Stimulated activated CD4-positive, alpha-beta T cell treated with anti-CD3 and anti-CD28 coated beads, Interleukin-12 subunit alpha, Interleukin-12 subunit beta, amount 100 ng/mL, for 48 hours (primary cell): ENCODE measurements at places on chromosomes 5 and 9.

DNA sequence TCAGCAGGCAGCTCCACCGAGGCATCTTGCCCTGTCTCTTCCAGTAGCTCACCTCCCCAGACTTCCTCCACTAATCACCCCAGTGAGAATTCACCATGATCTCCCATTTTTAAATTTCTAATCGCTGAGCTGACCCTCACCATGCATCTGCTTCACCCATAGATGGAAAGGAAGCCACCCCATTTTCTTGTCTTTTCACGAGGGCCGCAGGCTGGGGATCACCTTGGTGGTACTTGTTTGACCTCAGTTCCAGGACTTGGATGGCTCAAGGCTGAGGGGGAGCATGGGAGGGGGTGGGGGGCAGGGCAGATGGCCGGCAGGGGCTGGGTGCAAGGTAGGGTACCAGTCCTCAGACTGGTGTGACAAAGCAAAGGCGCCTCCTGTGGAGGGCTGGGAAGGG is 3.6 kb downstream of the PROP1 start:
- DNase-seq: no peak

DNA sequence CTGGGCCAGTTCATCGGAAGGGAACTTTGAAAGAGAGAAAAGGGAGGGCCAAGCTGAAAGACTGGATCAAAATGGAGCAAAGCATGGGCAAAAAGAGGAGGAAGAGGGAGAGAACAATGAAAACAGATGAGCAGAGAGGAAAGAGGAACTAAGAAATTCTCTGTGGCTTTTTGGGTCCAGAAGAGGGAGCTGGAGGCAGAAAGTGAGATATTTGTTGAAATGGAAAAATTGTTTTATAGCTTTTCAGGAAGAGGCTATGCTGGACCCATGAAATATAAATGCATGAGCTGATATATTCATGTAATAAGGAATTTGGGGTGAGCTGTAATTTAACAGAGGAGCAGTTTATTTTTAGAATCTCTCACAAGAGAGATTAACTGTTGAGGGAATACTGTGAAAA is 457.3 kb downstream of the DMAC1 start:
- no peak for DNase-seq

- no peak for DNase-seq
Observed at GRCh38 chr9:83153030-83153429, 90.1 kb upstream of the RASEF start.

- no peak for DNase-seq
Observed at GRCh38 chr9:116286297-116286696, 132.7 kb downstream of the PAPPA start.

DNA sequence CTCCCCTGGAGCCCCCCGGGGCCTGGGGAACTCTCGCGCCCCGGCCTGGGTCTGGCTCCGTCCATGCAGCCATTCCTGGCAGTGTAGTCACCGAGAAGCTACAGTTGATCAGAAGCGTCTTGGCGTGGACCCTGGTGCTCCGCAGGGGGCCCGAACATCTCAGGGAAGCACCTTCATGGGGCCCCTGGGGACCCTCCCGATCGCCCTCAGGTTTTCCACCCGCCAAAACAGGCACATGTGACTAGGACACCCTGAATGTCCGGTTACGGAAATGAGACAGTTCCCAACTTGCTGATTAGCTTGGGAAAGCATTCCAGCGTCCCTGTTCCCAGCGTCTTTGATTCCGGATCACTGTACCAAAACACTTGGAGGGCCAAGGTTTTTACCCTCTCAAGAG is 472 bp downstream of the FBXO4 start:
- no peak for DNase-seq
